ENCODE measurements at places on chromosomes 16 and 17.

GRCh38 chr17:76840443-76840767, 27.8 kb upstream of the MGAT5B start:
- DNase-seq, result no peak

- no peak for DNase-seq
Measured at GRCh38 chr17:74763565-74764387, 12.4 kb downstream of the NAT9 start.

DNA sequence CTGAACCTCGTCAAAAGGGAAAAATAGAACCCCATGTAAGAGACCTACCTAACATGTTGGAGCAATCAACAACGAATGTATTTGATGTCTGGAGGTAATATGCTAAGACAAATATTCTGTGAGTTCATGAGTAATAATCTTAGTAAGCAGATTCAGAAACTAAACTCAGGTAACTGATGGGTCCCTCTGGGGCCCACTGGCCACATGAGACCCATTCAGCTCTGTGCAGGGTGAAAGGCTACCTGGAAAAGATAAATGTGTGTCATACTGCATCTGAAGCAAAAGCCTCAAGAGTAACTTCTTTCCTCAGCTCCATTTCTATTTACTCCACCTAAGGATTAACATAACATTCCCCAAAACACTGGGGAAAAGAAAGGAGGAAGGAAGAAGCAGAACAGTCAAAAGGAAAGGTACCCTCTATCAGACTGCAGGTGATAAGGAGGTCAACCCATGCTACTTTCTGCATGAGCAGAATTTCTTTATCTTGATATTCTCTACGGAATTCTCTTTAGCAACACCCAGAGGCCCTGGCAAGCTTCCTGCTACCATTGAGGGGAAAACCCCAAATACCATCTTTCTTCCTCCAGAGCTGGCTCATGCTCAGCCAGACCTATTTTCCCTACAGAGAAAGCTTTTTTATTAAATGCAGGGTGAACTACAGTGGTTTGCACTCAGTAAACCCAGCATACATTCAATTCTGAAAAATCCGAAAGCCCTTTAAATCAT, 37.7 kb upstream of the ABCA6 start:
- no peak for DNase-seq

- no peak for DNase-seq
Measured at GRCh38 chr17:72518753-72519597, 398.2 kb downstream of the SOX9 start.

DNA sequence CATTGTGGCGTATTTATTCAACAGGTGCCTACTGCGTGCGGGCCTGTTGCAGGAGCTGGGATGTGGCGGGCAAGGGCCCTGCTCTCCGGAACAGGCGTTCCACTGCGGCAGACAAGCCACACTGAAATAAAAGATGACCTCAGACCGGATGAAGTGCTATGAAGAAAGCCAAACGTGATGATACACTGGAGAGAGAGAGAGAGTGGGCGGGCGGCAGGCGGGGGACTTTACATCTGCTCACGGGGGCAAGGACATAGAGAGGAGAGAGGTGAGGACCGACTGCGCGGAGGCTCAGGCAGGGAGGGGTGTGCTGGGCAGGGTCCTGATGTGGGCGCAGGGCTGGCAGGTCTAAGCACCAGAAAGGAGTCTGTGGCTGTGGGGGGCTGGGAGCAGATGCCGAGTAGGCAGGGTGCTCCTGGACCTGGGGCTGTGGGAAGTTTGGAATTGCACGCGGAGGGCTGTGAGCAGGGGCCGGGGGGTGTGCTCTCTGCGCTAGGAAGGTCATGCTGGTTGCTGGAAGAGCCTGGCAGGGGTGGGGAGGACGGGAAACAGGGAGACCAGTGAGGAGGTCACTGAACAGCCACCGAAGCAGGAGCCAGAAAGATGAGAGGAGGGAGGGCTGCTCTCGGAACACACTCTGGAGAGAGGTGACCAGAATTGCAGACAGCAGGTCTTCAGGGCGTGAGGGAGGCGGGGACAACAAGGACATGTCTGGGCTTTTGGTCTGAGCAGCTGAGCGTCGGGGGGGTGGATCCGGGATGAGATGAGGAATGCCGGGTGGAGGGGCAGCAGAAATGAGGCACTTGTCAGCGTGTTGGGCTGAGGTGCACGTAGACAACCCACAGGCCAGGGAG, 9.9 kb downstream of the MXRA7 start:
- DNase-seq, result no peak

GRCh38 chr16:5060073-5060641, 5.6 kb downstream of the C16orf89 start:
- no peak for DNase-seq

- DNase-seq, result no peak
Measured at GRCh38 chr16:14007450-14007849, 63.7 kb upstream of the MRTFB start.
